ENCODE measurements at places on chromosomes 3 and 15.

DNA sequence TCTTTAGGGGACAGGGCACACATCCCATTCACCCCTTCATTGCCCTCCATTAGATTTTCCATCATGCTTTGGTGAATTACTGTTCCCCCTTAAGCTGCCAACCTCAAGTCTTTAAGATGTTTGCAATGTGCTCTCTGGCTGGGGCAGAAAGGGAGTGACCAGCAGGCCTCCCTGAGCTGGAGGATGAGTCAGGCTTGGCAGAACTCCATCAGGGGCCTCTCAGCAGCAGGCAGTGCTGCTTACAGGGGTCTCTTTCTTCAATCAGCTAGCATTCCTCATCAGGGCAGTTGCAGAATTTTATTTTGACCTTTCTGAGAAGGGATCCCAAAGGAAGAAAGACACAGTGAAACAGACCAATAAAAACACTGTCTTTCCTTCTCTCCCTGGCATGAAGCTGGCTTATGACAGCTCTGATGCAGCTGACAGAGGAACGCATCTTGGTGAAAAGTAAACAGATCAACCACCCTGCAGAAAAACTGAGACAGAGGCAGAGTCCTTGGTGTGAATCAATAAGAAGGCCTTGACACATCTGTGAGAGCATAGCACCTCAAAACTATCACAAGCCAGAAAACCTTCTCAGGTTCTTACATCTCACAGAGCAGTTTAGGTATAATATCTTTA, 88.7 kb upstream of the MRPL3 start:
- DNase-seq: peak; percentile 57

- no peak for DNase-seq
Measured at GRCh38 chr15:92817339-92817886, 82.7 kb upstream of the CHD2 start.

- DNase-seq: no peak
Measured at GRCh38 chr3:39262846-39263245, 17.0 kb downstream of the CX3CR1 start.

DNA sequence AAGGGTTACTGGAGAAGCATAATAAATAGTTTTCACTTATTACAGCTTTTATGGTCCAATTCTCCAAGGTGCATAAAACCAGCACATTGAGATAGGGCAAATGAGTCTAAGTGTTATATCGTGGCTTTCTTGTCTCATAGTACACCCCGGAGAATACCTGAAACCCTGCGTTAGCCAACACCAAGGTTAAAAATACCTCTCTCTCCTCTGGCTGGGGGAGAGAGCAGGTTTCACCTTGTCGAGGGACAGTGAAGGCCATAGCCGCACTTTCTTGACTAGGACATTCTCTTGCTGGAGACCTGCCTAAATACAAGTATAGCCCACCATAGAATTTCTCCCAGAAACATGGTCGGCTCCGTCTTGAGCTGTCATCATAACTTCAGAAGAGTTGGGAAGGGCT, 51.4 kb upstream of the ATOSA start:
- DNase-seq: no peak

- DNase-seq: no peak
Measured at GRCh38 chr15:45259796-45260195, 7.8 kb downstream of the SLC28A2 start.

DNA sequence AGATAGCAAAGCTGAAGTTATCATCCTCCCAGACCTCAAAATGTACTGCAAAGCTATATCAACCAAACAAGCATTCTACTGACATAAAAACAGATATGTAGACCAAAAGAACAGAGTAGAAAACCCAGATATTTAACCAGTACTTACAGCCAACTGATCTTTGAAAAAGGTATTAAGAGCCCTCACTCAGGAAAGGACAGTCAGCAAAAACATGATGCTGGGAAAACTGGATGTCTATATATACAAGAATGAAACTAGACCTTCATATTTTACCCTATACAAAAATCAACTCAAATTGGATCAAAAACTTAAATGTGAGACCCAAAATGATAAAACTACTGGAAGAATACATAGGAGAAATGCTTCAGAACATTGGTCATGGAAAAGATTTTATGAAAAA, 87.5 kb upstream of the MME start:
- no peak for DNase-seq

- DNase-seq: no peak
Measured at GRCh38 chr15:84788500-84788899, 28.7 kb upstream of the ALPK3 start.

DNA sequence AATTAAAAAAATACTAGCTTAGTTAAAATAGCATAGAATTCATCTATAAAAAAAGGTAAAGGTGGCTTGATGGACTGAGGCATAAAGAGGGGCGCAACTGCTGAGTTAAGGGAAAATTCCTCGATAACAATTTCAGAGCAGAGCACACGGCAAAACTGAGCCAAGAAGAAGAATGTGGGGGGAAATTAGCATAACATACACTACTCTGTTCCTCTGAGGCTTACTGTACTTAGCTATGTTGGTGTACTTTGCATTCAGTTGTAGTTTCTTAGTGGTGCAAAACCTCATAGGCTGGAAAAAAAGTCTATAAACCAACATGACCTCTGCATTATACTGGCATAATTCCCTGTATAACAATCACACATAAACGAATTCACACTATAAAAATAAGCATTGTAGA, 357.9 kb upstream of the LRRC3B start:
- DNase-seq: no peak

DNA sequence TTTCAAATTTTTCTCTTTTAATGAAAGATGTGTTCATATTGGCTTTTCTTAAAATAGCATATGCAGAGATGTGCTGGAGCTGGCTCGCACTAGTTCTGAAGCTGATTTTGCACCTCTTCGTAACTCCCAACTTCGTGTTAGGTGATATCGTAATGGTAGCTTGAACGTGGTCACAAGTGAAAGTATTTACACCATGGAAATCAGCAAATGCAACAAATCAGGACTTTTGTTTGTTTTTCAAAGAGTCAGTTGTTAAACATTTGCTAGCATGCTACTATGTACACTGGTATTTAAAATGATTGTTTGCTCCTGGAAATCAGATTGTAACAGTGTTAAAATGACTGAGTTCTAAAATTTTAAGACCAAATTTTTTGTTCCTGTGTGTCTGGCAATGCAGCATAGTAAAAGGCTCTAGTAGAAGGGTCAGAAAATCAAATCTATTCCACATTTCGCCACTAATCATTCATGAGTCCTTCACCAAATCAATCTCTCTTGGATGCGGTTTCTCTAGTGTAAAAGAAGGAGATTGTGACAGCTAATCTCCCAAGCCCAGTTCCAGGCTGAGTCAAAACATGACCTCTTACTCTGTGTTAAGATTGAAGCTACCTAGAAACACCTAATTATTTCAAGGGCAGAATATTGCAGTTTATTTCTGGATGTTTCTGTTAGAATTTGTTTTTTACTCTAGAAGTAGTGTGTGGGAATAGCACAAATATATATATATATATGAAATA, 34.3 kb upstream of the CMC1 start:
- no peak for DNase-seq

GRCh38 chr3:14148041-14148985, 23.5 kb downstream of the TMEM43 start:
- no peak for DNase-seq
